ENCODE measurements at places on chromosomes 7 and 10.

DNA sequence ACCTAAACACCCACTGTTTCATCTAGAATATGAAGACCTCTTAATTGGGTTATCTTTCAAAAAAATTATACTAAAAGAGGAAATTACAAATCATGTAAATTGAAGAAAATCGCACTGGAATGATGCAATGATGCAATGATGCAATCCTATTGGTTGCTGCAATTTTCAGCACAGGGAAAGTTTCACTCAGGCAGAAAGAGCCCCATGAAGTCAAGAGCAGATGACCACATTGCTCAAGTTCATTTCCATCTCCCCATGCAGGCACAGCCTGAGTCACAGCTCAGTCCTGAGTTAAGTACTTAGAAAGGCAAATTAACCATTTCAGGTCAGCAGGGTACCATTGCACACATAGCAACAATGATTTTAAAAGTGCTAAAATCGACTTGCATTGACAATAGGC, 180.3 kb upstream of the MYO3A start:
- DNase-seq, result no peak

GRCh38 chr10:76122056-76122455, 690.6 kb downstream of the LRMDA start:
- no peak for DNase-seq

- no peak for DNase-seq
Observed at GRCh38 chr7:91165846-91166230, 98.4 kb upstream of the FZD1 start.

DNA sequence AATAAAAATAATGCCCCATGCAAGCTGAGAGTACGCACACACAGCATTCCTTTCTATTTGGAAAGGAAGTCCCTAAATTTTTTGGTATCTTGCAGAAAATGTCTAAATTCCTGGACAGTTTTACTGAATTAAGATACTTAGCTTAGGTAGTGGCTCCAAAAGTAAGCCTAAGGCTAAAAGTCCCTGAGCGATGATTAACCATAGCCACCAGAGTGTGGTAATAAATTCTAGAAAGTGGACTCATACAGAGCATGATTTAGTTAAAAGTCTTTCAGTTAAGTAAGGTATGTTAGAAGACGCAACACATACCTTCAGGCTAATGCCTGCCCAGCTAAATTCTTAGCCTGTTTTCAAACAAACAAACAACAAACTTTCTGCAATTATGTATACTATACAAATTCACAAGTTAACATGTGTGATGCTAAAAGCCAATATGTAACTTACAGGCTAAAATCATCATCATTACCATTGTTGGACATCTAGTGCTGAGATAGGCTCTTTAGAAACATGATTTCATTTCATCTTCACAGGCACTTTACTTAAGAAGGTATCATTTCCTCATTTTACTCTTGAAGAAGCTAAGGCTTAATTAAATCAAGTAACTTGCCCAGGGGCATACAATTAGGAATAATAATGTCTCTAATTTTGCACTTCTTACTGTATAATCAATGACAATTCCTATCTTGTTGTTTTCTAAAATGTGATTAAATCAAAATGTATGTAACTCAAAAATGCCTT, 261.4 kb upstream of the YAE1 start:
- DNase-seq, result no peak

- no peak for DNase-seq
Observed at GRCh38 chr10:61125560-61126170, 181.7 kb upstream of the RHOBTB1 start.
